ENCODE measurements at places on chromosomes 6 and 20.

- DNase-seq = no peak
These were observed 4.7 kb downstream of the MAPK14 start for GRCh38 chr6:36032261-36032660.

- no peak for DNase-seq
These were observed 22.5 kb upstream of the LCA5 start for GRCh38 chr6:79559706-79560105.

DNA sequence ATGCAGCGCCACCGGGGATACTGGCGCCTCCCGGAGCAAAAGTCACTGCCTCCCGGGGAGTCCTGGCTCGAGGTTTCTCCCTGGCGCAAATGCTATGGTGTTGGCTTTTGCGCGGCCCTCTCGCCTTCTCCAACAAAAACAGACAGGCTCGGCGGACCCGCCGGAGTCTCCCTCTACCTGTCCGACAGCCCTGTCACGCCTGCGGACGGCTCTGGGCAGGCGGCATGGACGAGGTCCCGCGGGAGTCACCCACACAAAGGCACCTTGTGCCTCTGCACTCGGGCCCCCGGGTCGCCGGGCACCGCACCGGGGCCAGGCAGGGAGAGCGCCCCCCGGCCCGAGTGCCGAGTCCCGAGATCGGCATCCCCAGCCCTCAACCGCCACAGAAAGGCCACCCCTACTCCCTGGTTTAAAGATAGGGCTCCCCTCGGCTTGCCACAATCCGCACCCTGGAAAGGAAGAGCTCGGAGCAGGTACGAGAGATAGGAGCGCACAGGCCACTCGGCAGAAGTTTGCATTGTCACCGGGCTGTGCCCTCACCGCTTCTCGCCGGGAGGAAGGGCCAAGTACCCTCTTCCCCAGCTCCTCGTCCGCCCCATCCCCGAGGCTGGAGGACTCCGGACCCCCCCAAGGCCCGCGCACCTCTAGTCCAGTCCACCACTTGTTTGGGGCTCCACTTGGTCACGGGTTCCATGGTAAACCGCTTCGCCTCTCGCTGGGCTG is 903 bp downstream of the CNKSR3 start:
- peak; percentile 65 for DNase-seq

GRCh38 chr6:39280247-39280731 is 33.9 kb downstream of the KCNK17 start:
- DNase-seq = no peak

GRCh38 chr6:1858196-1858595 is 248.5 kb downstream of the FOXC1 start:
- DNase-seq = no peak

GRCh38 chr6:90978046-90978445 is 391.2 kb upstream of the MAP3K7 start:
- DNase-seq = no peak

DNA sequence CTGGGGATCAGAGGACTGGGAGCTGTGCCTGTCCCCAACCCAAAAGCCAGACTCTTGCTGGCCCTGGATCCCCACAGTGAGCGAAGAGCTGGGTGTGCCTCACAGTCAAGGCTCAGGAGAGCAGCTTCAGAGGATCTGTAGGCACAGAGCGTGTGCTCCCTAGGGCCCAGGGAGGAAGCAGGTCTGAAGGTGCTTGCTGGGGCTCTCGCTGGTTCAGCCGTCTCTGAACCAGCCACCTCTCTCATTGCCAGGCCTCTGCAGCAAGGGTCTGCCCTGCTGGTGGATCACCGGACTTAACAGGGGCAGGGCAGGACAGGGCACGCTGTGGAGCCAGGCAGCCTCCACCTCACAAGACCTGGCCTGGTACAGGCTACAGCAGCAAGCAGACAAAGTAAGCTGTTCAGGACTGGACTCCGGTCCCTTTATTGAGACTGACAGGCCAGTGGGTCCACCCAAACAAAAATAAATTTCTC is 13.8 kb downstream of the PCIF1 start:
- no peak for DNase-seq

- DNase-seq = no peak
These were observed 273.2 kb downstream of the HIVEP2 start for GRCh38 chr6:142671791-142672190.

GRCh38 chr6:25413207-25413905 is 134.2 kb downstream of the CARMIL1 start:
- DNase-seq = no peak

DNA sequence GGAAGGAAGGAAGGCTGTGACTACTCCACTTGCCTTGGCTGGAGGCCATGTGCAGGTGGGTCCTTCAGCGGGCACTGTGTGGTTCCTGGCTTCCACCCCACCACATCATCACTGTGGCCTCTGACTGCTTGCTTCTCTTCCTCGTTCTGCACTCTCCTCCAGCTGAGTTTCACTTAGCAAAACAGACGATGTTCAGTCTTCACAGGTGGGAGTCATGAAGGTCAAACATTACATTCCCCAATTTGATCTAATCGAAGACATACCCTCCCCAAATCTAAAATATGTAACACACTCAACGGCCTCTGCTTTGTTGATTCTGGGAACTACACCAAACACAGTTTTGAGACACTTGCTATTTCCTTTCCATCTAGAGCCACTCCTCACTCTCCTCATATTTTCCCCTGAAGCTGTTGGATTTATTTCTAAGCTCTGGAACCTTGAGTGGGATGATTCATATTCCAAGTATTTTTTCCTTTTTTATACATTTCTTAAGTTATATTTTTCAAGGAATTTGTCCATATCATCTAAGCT is 132.5 kb upstream of the FOXA2 start:
- DNase-seq = no peak
